ENCODE measurements at places on chromosomes 5 and 9.
A peak's percentile ranks its signal among the peaks of the same experiment; 100 is the strongest.

GRCh38 chr5:98940581-98940980 lies 11.8 kb upstream of the CHD1 start:
- peak; percentile 41 for DNase-seq

DNA sequence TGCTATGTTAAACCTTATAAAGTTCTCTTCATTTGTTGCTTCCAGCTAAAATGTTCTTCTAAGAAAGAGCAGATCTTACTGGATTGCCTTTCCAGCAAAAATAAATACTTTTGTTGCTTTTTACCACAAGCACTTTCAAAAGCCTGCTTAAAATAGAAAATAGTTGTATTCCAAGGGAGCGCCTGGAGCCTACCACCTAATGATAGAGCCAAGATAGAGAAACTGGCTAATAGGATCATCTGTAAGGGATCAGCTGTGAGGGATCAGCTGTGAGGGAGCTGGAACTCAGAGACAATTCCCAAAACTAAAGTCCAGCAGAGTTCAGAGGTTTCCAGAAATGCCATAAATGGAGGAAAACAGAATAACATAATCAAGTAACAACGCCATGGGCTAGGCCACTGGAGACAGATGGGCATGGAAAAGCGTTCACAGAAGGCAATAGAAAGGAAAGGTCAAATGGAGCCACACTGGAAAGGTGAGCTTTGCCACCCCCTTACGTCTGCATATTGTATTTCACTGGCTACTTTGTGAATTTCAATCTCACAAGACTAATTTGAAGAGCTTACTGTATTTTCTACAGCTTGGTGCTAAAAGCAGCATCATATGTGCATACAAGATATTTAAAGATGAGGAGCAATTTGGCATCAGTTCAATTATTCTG lies 140.6 kb upstream of the TLE4 start:
- DNase-seq: no peak

GRCh38 chr5:180401229-180401907 lies 48.2 kb upstream of the GFPT2 start:
- DNase-seq: no peak

DNA sequence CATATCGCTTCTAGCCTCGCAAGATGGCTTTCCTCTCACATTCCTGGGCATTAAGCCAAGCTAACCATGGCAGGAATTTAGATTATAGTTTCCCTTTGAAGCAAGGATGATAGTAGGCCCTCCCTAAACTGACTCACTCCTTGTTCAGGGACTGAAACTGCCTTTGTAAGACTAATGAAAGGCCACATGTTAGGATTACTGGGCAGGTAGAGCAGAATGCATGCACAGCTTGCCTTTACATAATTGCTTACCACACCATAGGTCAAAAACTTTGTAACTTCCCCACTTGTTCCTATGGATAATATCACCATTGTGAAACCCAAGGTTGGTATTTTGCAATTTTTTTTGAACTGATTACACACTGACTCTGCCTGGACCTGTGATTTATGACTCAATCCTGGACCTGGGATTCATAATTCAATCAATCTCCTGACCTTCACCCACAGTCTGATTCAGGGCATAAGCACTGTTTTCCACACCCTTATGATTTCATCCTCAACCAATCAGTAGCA lies 41.0 kb upstream of the PRDM9 start:
- no peak for DNase-seq

DNA sequence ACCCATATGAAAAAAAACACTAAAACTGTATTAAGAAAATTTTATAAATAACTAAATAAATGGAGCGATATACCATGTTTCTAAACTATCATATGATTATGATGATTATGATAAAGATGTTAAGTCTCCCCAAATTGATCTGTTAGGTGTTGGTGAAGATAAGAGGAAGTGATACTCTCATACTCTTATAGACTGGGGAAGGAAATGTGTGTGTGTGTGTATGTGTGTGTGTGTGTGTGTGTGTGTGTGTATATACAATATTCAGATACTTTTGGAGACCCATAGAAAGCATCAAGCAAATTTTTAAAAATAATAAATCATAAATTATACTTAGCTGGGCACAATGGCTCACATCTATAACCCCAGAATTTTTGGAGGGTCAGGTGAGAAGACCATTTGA lies 62.9 kb downstream of the TMEM232 start:
- no peak for DNase-seq

- no peak for DNase-seq
Measured at GRCh38 chr9:82526577-82526976, 536.4 kb downstream of the RASEF start.

GRCh38 chr5:175282611-175283225 lies 161.3 kb downstream of the DRD1 start:
- no peak for DNase-seq

- DNase-seq: peak; percentile 91
Measured at GRCh38 chr5:80967500-80968181, 7.5 kb downstream of the RASGRF2 start.

GRCh38 chr9:21607576-21607975 lies 125.5 kb upstream of the IFNE start:
- DNase-seq: no peak

DNA sequence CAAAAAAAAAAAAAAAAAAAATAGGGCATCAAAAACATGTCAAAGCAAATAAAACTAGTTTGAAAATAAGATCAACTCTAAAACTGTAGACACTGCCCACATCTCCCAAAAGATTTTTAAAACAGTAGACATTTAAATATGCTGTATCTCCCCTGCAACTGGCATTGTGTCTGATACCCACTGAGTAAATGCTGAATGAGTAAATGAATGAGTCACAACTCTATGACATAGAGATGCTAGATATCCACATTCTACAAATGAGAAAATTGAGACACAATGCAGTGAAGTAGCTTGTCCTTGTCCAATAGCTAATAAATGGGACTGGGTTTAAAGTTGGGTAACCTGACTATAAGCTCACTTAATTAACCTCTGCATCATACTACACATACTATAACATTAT lies 14.1 kb upstream of the MAP1B start:
- DNase-seq: peak; percentile 48

GRCh38 chr9:23672151-23672550 lies 153.9 kb downstream of the ELAVL2 start:
- no peak for DNase-seq

DNA sequence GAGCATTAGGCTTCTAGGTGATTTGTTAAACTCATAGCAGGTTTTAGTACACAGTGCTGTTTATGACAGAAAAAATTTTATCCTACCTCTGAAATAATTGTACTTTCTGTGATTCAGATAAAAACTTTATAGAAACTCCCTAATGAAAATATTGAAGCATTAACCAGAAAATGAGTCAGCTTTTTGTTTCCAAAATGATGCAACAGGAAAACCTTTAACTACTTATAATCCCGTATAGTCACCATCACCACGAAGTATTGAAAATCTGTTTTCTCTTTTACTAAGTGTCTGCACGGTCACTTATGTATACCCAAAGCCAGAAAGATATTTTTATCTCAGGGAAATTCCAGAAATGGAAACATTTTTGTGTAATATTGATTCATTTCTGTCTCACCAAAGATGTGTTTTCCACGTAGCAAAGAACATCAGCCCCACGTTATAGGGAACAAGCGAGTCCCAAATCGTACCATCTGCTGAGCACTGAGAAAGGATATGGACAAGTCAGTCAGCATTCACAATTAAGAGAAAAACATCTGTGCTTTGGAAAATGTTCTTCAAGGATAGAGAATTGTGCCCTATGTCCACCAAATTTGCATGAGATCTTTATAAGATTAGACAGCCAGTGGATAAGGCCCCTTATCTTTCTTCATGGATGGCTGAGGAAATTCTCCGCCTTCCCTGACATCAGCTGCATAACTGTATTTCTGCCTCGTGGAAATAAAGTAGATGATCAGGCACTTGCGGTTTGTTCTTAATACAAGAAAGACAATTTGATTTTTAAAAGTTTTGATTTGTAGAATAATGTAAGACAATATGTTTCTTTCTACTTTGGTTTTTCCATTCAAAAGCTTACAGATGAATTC lies 41.9 kb downstream of the TNFAIP8 start:
- DNase-seq: peak; percentile 69

GRCh38 chr5:81922854-81923279 lies 49.0 kb upstream of the ATG10 start:
- no peak for DNase-seq

DNA sequence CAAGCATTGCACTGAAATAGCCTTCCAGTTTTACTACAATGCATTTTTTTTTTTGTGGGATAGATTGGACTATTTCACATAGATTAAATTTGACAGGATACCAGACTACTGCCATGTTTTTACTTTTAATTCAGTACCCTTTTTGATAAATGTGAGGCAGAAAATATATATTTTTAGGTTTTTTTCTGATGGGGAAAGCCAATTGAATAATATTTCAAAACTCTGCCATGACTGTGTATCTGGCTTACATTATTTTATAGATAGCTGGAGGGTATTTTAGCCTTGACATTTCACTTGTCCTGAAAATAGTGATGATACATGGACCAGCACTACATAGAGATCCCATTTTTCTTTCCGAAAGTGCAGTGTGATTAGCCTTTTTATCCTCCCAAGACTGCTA lies 133.5 kb upstream of the PRR16 start:
- DNase-seq: no peak

Data from EL (cell line).